CD4-positive, alpha-beta T cell treated with Interleukin-12 subunit alpha and Interleukin-12 subunit beta, for 1 hour (primary cell): ENCODE measurements at places on chromosomes 6 and 20.

- DNase-seq, result no peak
Observed at GRCh38 chr20:48621376-48622078, 206.3 kb downstream of the PREX1 start.

DNA sequence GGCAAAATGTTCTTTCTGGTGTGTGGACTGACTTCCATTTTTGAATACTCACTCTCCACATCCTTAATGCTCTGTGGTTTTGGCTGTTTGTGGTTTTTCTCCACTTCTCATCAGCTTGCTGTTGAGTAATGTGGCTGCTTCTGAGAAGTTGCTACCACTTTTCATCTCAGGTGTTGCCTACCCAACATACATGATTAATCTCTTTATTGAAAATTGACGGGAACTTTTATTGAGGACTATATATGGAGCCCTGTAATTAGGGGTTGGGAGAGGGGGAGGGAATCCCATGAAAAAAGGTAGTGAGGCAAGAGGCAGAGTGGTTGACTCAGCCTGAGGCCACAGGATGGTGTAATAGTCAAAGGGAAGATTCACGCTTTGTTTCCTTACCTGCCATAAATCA is 17.6 kb downstream of the IL22RA2 start:
- DNase-seq, result peak; percentile 57

DNA sequence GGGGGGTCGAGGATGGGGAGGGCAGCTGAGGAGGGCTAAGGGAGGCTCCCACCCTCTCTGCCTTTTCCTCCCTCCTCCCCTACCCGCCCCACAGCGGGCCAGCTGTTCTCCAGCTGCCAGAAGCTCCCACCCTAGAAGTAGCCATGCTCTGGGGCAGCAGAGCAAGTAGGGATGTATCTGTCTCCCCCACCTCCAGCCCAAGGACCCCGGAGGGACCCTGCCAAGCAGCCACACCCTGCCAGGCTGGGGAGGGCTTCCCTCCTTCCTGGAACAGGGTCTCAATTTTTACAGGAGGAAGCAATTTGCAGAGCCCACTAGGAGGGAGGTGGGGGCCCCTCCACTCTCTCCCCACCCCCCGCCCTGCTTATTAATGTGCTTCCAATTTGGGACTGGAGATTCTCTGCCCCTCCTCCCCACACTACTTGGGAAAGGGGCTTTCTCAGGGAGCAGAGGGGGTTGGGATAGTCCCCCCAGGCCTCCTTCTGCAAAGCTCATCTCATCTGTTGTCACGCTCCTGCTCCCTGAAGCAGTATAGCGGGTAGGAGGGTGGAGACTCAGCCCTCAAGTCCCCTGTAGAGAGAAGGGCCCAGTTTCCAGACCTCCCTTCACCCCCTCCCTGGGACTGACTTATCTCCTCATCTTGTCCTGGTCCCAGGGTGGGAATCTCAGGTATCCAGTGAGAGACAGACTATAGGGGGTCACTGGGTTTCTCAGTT is 4.5 kb downstream of the TEAD3 start:
- DNase-seq, result no peak

GRCh38 chr6:32252331-32253009 is 28.6 kb upstream of the NOTCH4 start:
- no peak for DNase-seq

DNA sequence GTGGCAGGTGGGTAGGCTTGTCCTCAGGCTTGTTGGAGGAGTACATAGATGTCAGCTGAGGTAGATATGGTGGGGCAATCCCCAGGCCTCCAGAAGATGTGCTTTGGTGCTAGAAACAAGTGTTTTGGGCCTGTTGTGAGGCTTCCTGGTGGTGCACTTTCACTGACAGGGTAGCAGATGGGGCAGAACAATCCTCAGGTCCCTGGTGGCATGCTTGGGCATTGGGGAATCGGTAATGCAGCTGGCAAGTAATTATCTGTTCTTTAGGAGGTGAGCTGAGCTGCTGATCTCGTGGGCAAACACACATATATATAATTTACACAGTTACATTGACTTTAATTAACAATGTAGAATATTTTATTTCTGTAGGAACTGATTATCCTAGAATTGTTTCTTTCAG is 458.7 kb downstream of the BMP2 start:
- no peak for DNase-seq

DNA sequence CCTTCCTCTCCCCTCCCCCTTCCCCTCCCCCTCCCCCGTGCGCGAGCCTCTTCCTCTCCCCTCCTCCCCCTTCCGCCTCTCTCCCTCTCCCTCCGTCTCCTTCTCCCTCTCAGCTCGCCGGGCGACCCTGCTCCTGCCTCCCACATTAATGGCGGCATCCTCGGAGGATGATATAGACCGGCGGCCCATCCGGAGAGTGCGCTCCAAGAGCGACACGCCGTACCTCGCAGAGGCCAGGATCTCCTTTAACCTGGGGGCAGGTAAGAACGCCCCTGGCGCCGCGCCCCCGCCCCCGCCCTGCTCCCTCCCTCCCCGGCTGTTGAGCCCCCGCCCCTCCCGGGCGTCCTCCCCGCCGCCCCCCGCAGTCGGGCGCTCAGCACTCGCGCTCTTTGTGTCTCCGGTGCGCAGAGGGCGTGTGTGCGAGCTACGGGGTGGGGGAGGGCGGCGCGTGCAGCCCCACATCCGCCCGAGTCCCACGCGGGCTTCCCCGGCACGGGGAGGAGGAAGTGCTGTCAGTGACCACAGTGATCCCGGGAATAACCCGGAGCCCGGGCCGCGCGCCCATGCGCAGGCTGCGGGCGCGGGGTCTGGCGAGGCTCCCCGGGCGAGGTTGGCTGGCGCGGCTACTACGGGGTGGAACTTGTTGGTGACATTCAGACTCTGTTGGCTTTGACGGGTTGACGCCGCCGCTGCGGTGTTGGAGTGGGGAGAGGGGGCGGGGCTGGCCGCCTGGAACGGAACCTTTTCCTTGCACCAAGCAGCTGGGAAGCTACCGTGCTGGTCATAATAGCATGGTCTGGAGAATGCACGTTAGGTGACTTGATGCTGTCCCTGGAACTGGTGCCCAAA is 33.2 kb downstream of the PHACTR1 start:
- DNase-seq, result no peak

- peak; percentile 65 for DNase-seq
Observed at GRCh38 chr6:145734486-145735355, 599 bp downstream of the EPM2A start.

DNA sequence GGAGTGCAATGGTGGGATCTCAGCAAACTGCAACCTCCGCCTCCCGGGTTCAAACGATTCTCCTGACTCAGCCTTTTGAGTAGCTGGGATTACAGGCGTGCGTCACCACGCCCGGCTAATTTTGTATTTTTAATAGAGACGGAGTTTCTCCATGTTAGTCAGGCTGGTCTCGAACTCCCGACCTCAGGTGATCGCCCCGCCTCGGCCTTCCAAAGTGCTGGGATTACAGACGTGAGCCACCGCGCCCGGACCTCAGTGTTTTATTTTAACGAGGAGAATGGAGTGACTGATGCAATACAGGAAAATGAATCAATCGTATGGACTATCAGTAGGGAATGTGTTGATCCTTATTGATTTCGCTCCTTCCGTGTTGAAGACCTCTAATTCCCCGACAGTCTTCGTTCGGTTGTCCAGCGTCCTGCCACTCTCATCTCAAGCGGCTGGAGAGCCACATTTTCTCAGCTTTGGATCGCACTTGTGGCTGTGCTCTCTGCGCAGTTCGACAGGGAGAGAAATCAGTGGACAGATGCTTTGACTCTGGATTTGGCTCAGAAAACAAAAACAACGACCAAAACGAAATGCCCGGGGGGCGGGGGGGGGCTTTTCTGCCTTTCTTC is 166.2 kb downstream of the TRIM27 start:
- DNase-seq, result no peak

DNA sequence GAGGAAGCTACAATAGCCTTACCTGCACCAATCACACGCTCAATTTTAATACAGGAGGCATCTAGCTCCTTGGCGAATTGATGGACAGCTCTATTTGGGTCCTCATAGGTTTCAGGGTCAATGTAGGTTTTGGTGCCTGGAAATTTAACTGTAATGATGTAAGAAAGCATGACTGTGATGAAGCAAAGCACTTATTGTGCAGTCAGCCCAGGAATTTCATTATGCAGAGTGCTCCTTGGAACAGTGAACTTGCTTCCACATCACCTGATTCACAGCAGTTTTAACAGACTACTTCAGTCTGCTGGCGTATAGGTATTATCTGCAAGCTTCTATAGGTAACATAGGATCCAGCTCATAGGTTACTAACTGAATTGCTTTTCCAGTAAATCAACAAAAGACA is 160.0 kb downstream of the EPHA7 start:
- no peak for DNase-seq

DNA sequence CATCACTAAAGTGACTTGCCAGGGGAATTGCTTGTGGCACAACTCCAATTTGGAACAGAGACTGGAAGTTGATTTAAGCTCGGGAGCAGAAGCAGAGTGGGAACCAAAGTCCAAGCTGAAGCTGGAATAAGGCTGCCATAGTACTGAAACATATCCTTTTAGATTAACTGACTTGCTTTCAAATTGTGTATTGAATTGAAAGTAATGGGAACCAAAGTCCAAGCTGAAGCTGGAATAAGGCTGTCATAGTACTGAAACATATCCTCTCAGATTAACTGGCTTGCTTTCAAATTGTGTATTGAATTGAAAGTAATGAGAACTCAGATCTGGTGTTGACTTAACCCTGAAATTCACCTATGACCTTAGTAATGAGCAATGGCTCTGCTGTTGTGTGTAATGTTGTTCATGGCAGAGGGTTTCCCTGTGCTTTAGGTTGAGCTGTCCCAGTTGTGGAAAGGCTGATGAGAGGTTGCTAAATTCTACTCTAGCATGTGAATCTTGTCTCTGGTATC is 40.2 kb downstream of the CENPW start:
- DNase-seq, result no peak

- DNase-seq, result no peak
Observed at GRCh38 chr6:151502499-151502898, 8.7 kb downstream of the CCDC170 start.

- DNase-seq, result no peak
Observed at GRCh38 chr20:56995635-56996075, 270.8 kb downstream of the BMP7 start.

GRCh38 chr6:15911753-15912504 is 217.0 kb upstream of the MYLIP start:
- DNase-seq, result no peak

- DNase-seq, result no peak
Observed at GRCh38 chr6:159715166-159715565, 12.1 kb upstream of the WTAP start.

- no peak for DNase-seq
Observed at GRCh38 chr6:70838907-70839285, 118.0 kb downstream of the B3GAT2 start.

GRCh38 chr6:53302678-53303360 is 45.9 kb downstream of the ELOVL5 start:
- DNase-seq, result peak; percentile 66

DNA sequence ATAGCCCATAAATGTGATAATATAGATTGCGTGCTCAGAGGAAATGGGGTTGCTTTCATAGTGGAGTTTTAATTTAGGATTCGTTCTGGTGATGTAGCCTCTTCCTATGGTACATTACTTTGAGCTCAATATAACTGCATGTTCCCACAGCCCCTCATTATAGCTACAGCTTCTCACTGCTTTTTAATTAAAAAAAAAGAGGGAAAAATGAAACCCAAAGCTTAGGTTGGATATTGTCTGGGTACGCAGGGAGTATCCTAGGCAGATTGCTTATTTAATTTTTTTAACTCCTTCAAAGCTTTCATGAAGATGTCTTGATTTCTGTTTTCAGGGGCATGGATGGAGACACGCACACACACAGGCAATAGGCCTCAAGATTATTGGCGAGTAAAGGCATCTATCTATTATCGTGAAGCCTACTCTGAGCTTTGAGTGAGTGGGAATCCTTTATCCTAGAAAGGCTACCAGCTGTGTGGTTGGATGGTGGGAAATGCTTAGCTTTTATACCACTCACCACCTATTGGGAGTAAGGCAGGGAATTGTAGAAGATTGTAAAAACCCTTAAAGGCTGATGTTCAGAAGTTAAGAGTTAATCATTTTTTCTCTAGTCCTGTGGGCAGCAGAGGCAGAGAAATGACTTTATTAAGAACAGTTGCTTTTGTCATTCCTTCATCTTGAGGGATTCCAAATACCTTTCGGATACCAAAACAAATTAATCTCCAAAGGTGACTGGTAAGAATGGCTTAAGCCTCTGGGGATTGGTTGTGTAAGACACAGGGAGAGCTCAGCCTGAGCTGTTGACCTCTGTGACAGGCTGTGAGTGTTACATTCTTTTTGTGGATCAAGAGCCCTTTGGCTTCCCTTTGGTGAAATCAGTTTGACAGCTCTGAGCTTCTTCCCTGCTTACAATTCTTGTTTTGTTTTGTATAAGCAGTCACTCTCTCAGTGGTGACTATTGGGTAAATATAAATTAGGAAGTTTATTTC is 33.4 kb downstream of the CTNNBL1 start:
- no peak for DNase-seq

- no peak for DNase-seq
Observed at GRCh38 chr6:26021001-26021349, 58.4 kb downstream of the TRIM38 start.

DNA sequence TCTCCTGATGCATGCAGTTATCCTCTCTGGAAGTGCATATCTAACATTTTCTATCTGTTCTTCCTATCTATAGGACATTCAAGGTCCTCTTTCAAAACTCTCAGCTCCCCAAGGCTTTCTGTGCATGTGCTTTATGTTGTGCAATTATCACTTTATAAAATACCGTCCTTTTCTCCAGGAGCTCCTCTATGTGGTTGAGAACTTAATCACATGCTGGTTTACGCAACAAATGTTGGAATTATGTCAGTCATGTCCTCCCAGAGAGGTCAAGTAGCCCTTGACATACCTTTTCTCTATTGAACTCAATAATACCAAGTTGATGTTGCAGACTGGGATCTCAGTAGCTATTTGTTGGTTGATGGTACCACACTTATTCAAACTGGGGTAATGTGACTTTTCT is 388.4 kb downstream of the BTBD3 start:
- no peak for DNase-seq

DNA sequence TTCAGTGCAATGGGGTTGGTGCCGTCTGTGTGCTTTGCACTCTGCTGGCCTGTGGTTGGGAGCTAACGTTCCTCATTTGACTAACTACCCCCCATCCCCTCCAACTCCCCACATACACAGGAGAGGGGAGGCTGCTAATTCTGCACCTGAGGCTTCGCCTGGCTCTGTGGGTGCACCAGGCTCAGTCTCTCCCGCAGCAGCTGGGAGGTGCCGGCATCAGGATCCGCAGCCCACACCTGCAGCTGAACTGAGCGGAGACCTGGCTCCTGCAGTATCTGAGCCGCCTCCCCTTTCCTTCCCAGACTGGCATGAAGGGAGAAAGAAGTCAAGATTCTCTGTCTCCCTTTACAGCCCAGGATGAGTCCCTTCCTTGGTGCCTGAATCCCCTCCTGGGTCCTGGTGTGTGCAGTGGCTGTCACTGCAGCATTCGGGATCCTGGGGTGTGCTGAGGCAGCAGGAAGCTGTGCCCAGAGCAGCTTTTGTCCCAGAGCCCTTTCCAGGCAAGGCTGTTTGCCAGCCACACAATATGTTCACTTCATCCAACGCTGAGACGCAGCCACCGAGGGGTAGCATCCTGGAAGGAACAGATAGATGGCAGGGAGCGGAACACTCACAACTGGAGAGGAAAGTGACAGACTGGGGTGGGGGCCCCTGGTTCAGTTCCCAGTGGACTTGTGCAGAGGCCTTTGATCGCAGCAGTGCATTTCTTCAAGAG is 70.2 kb downstream of the CDH4 start:
- no peak for DNase-seq
